Activated naive CD4-positive, alpha-beta T cell treated with anti-CD3 and anti-CD28 coated beads, Interleukin-2, amount 50 U/mL, for 16 hours (primary cell): ENCODE measurements at places on chromosomes 11 and 22.

- DNase-seq, result no peak
Measured at GRCh38 chr11:67057205-67057672, 592 bp downstream of the RHOD start.

DNA sequence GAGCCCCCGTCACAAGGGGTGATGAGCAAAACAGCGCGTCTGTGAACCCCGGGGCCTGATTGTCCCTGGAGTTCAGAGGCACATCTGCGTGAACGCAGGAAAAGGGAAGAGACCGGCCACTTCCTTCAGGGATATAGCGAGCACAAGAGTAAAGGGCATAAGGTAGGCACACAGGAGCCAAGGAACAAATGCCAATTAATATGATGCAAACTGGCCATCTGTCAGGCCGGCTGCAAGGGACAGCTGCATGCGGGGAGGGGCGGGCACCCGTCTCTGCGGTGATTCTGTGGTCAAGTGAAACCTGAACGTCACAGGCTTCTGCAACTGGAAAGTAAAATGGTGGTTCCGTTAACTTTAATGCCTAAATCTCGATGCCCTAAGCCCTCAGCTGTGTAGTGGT is 64.7 kb downstream of the TRIM29 start:
- no peak for DNase-seq

DNA sequence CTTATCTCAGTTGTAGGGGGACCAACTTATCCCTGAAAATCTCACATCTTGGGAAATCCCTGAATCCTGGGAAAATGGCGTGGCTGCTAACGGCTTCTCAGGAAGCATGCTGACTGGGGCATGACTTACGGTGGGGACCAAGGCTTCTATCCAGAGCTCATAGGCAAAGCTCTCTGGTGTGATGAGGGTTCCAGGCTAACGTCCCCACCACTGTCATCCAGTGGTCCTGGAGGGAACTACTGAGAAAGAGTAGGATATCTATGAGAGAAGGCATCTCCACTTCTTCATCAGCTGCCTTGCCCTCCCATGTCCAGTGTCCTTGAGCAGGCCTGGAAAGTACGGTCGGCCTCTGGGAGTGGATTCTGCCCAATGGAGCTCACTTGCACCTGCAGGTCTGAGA is 210.4 kb upstream of the B3GAT1 start:
- DNase-seq, result no peak

GRCh38 chr11:22828373-22828772 is 1.2 kb downstream of the SVIP start:
- no peak for DNase-seq

DNA sequence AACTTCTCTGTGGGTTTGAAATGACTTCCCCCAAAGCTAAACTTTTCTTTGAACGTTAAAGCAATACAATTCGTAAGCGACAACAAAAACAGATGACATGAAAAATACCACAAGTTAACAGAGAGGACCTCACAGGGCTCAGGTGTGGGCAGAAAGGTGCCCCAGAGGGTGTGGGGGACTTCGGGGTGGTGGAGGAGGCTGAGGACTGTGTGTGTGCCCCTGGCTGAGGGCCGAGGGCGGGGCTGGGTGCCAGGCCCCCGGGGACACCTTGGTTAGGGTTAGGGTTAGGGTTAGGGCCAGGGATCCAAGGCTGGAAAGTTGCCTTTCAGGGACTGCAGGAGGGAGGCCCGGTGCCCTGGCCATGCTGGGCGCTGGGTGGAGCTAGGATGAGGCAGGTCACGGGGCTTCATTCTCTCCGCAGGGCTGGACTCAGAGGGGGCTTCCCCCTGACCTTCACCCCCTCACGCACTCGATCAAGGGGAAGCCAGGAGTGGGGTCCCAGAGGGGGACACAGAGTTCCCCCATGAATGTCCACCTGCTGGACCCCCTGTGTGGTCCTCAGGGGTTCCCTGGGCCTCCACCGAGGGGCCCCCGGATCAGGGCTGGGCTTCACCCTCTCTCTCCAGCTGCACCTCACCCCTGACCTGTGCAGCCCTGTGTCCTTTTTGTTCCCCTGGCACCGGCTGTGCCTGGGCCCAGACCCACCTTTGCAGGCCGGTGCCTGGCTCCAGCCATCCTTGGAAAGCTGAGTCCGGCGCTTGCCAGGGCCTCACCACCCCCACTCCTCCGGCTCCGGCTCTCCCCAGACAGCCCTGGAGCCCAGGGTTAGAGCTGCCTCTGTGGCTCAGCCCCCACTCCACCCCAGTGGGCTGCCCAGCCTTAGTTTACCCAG is 7.0 kb downstream of the TNNI2 start:
- DNase-seq, result no peak
